ENCODE measurements at places on chromosomes 2 and 18.
A peak's percentile ranks its signal among the peaks of the same experiment; 100 is the strongest.

- no peak for DNase-seq
These were observed 131.0 kb downstream of the SETBP1 start for GRCh38 chr18:44811572-44812125.

DNA sequence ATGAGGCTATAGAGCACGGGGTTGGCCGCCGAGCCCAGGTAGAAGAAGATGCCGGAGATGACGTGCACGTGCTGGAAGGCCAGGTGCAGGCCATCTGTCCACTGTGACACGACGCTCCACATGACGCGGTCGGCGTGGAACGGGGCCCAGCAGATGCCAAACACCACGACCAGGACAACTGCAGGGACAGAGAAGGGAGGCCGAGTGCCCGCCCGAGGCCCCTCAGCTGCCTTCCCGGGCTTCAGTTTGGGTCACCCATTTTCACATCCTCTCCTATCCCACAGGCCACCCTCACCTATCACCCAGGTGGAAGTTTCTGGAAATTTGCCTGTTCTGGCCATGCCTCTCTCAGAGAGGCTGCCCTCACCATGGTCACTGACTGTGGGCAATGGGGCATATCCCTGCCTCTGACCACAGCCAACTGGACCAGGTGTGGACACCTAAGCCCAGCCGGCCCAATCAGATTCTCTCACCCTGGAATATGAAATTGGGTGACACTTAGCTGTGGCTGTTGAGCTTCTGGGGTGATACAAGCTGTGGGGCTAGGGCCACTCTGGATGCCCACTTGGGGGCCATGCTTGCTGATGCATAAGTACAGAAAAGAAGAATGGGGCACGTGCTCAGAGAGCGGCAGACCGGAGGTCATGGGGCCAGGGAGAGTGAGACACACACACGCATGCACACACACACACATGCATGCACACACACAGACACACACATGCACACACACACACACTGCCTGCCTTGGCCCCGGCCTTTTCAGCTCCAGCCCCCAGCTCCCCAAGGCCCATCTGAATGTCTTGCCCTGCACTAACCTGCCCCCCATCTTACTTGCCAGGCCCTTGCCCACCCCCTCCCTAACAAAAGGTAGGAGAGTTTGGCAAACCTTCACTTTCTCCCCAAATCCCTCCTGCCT, 4.7 kb downstream of the NMUR1 start:
- DNase-seq: no peak

GRCh38 chr2:232432598-232433184, 23.3 kb upstream of the ALPI start:
- DNase-seq: no peak

- no peak for DNase-seq
These were observed 34.9 kb downstream of the EMX1 start for GRCh38 chr2:72952110-72952823.

DNA sequence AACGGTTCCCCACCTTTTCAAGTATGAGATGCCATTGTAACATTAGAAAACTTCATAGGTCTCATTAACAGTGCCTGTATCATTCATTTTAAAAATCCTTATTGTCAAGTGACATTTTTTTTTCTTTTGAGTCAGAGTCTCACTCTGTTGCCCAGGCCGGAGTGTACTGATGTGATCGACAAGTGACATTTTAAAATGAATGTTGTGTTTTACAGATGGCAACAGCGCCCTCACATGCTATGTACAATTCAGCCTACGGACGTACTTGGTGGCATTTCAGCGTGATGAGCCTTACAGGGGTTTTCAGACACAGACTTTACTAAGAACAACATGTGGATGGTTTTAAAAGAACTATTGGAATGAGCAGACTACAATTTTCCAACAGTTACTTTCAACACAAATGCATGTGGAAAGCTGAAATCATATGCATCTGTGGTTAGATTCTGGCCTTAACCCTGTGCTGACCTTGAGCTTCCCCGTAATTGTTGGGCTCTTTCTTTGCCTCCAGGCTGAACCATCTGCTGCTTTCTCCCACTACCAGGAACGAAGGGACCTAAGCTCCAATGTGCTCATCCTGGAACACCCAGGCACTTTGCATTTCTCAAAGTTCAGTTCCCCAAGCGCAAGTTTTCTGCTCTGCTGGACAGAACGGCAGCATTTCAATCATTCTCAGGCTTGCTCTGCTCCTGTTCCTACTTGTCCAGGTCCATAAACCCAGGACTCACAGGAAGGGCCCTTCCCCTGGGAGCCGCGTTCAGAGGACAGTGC, 119.9 kb upstream of the NDUFV2 start:
- no peak for DNase-seq

DNA sequence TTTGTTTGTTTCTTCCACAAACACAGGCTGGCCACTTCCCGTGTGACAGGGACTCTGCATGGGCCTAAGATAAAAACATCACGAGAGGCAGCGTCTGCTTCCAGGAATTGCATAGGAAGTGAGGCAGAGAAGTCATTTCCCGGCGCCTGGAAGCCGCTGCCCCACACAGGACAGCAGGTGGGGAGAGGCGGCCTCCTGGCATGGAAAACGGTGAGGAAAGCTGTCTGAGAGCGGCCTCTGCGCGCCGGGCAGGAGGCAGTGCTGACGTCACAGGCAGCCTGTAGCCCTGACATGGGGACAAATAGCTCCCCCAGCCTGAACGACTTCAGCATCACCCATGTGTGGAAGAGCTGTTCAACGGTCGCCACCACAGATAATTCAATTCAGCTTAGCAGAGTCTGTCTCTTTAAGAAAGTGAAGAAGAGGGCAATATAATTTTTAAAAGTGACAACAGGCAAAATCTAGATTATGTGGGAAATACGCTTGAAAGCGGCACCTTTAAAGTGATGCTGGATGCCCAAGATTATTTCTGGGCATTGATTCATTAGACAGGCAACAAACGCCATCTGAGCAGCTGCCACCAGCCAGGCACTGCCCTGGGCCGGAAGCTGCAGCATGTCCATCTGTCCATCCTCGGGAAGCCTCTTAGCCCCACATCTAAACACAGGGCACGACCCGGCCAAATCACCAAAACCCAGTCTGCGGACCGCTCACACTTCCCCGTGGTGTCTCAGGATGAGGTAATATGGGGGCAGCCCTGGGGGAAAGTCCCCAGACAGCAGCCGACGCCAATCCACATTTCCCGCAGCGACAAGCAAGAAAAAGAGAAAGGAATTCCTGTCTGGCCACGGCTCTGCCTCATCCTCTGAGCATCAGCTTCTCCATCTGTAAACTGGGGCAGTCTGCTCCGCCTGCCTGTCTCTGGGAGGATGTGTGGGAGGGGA, 138.9 kb downstream of the PXDN start:
- DNase-seq: no peak

- no peak for DNase-seq
These were observed 14.1 kb downstream of the CTDP1 start for GRCh38 chr18:79693561-79694205.

- DNase-seq: peak; percentile 26
These were observed 74.2 kb downstream of the NCAPH start for GRCh38 chr2:96409820-96410164.

GRCh38 chr2:69169655-69170389, 156.8 kb downstream of the ANTXR1 start:
- no peak for DNase-seq

DNA sequence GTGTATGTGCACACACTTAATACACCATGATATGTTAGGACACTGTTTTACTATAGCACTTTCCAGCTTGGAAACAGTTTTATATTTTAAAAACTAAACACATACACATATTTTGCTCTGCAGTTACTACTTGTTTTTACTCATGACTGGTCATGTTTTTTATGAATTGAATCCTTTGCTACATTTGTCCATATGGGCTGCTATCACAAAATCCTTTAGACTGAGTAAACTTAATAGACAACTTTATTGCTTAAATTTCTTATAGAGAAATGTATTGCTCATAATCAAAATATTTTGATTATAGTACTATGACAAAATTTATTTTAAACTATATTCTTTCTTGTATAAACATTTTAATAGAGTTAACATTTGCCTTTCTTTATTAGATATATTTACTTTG, 314.8 kb downstream of the RBM43 start:
- DNase-seq: no peak

GRCh38 chr2:230828272-230828961, 36.3 kb upstream of the ITM2C start:
- no peak for DNase-seq

DNA sequence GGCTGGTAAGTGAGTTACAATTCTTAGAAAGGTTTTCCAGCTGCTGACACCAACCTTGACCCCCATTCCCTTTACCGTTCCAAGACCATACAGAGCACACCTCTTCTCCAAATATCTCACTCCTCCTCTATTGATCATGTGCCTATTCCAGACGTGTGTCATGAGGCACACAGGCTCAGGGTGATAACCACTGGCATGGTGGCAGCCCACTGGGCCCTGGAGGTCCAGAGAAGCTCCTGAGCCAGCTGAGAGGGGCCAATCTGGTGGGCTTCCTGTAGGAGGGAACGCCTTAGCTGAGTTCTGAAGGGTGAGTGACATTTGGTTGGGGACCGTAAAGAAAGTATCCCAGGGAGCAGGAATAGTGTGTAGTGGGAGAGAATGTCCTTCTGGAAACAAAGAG, 28.3 kb downstream of the ZAP70 start:
- no peak for DNase-seq

Measured in NCI-H1417 treated with DMSO at 0.1 percent for 48 hours (cell line).